ENCODE measurements at places on chromosomes 16 and 17.

DNA sequence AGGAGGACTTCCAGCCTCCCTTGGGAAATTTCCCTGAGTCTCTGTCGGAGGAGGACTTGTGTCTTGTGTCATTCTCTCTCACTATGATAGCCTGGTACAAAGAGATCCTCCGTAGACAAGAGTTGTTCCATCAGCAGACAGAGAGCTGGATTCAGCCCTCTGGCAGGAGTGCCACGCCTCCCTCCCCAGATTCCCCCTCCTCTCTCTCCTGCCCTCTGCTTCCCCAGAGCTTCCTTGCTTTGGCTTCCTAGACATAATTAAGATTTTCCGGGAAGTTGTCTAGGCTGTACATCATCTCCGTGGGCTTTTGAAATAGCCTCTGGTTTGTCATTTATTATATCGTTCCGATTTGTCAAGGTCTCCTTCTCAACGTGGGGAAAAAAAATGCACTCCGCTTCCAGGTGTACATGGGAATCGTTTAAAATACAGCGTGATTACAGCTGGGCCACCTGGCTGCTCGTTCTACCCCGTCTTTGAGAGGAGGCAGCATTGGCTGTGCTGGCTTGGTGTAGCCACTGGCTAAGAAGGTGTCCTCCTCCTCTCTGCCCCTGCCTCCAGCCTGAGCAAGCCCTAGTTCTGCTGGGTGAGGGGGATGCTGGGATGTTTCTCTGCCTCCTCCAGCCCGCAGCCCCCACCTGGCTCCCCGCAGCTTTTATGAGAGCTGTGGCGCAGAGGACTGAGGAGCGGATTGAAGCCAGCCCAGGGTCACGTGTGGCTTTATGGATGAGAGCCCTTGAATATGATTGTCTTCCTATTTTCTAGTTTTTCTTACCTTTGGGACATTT is 282.5 kb downstream of the SNX29 start:
- no peak for DNase-seq

- DNase-seq: no peak
These were observed 15.5 kb downstream of the ZNHIT3 start for GRCh38 chr17:36501963-36502362.

- DNase-seq: no peak
These were observed 34.3 kb downstream of the PITPNC1 start for GRCh38 chr17:67411397-67411796.

- peak; percentile 24 for DNase-seq
These were observed 28.2 kb upstream of the ADGRG1 start for GRCh38 chr16:57600048-57600835.

GRCh38 chr17:57260325-57261083 is 4.2 kb downstream of the MSI2 start:
- DNase-seq: no peak

- DNase-seq: no peak
These were observed 8.0 kb downstream of the SERPINF2 start for GRCh38 chr17:1750628-1751027.

DNA sequence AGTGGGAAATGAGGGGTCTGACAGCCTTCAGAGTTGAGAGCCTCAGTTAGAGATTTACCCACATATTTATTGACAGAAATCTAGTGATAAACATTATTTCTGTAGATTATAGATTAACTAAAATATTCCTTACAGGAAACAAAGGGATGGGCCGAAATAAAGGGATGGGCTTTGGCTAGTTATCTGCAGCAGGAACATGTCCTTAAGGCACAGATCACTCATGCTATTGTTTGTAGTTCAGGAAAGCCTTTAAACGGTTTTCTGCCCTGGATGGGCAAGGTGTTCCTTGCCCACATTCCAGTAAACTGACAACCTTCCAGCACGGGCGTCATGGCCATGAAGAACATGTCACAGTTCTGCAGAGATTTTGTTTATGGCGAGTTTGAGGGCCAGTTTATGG is 154.8 kb upstream of the TOM1L1 start:
- DNase-seq: no peak

GRCh38 chr16:1019231-1020090 is 37.9 kb downstream of the SOX8 start:
- DNase-seq: peak; percentile 70

DNA sequence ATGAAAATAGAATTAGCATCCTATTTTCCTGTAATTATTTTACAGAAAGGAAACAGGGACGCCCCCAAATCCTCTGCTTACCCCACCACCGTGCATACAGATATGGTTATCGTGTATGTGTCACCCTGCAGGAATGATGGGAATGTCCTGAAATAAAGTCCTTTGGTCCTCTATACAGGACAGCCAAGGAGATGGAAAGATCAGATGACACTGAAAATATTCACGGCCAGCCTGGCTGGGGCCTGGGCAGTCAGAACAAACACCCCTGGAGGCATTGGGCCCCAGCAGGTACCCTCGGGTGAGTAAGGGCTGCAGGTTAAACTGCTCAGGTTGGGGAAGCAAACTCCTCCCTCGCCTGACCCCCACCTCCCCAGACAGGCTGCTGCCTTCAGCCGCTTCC is 368.0 kb downstream of the FOXL1 start:
- peak; percentile 63 for DNase-seq

GRCh38 chr17:59151591-59151990 is 3.4 kb downstream of the SKA2 start:
- DNase-seq: no peak

DNA sequence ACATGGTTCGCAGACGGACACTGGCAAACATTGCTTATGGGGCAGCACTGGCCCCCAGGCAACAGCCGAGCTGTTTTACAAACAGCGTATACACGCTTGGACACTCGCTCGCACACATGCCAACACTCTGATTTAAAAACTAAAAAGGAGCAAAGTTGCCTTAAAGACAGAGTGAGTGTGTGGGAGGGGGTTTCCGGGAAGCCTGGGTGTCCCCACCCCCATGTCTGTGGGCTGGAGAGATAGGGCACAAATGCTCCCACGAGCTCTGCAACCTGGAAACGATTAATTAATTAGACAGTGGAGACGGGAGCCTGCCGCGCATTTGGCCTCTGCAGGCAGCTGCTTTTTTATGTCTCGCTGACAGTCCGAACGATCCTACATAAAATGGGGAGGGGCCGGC is 107.9 kb upstream of the ZNF469 start:
- DNase-seq: peak; percentile 11

- no peak for DNase-seq
These were observed 32.6 kb downstream of the B4GALNT2 start for GRCh38 chr17:49165143-49165542.

- DNase-seq: no peak
These were observed 232.0 kb downstream of the ENGASE start for GRCh38 chr17:79306424-79307318.

- no peak for DNase-seq
These were observed 124.5 kb downstream of the CCDC182 start for GRCh38 chr17:57620576-57620975.

Measured in fibroblast of skin of scalp (primary cell).